ENCODE measurements at places on chromosomes 12 and 14.

- DNase-seq = no peak
Measured at GRCh38 chr14:89805501-89805900, 149.0 kb downstream of the EFCAB11 start.

- DNase-seq = no peak
Measured at GRCh38 chr14:78586681-78587080, 416.5 kb downstream of the NRXN3 start.

DNA sequence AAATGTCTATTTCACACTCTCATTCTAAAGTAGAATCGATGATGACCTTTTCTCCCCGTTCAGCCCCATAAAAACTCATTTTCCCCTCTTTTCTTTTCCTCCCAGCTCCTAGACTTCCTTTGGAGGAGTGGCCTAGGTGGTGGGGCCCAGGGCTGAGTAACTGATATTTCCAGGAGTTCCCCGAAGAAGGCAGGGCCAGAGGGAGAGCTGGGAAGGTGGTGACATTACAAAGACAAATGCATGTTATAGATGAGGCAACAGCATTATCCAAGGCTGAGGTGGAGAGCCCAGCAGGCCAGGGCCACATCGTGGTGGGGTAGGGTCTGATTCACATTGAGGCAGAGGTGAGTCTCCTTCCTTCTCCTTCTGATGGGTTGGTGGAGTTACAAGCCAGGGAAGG, 22.2 kb upstream of the HDAC7 start:
- no peak for DNase-seq

- DNase-seq = no peak
Measured at GRCh38 chr12:126898562-126898961, 1368.4 kb upstream of the TMEM132C start.

DNA sequence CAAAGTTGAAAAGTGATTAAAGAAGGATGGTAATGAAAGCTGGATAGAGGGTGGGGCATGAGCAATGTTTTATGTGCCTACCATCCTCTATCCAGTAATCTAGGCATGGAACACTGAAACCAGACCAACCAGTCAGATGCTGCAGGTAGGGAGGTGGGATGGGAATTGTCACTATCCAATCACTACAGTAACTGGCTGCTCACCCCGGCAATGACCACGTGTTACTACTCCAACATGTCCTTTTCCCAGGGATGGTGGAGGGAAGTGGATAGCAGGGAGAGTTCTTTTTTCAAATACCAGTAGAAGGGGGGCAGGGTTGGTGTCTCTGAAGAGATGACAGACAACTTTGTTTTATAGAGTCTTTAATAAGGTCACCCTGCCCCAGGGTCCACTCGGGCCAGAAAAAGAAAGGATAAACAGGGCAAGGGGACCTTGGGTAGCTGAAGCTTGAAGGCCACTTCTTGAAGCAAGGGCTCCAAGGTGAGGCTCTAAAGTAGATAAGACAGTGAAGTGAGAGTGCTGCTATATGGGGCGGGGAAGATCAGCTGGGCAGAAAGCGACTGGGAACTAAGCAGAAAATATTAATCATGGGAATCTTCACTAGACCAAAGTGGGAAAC, 14.7 kb upstream of the CDH24 start:
- DNase-seq = no peak

- DNase-seq = no peak
Measured at GRCh38 chr14:53355581-53356112, 202.5 kb upstream of the DDHD1 start.

DNA sequence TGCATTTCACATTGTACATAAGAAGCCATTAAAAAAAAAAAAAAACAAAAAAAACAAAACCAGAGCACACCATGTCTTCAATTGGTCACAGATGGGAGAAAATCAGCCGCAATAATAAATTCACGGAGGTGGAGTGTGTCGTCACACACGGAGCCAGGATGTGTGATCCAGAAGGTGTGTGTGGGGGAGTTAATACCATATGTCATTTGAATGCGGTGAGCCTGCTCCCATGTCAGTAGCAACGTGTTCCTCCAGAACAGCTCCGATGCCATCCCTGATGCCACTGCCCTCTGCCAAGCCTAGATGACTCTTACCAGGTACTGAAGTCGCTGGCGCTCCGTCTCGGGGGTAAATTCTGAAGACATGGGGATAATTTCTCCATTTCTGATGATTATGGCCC, 197.8 kb downstream of the PPM1H start:
- no peak for DNase-seq

- DNase-seq = no peak
Measured at GRCh38 chr12:31002999-31003398, 70.7 kb upstream of the DDX11 start.

GRCh38 chr14:53338192-53338591, 185.1 kb upstream of the DDHD1 start:
- DNase-seq = no peak

- no peak for DNase-seq
Measured at GRCh38 chr12:6526201-6526600, 8.1 kb upstream of the GAPDH start.

DNA sequence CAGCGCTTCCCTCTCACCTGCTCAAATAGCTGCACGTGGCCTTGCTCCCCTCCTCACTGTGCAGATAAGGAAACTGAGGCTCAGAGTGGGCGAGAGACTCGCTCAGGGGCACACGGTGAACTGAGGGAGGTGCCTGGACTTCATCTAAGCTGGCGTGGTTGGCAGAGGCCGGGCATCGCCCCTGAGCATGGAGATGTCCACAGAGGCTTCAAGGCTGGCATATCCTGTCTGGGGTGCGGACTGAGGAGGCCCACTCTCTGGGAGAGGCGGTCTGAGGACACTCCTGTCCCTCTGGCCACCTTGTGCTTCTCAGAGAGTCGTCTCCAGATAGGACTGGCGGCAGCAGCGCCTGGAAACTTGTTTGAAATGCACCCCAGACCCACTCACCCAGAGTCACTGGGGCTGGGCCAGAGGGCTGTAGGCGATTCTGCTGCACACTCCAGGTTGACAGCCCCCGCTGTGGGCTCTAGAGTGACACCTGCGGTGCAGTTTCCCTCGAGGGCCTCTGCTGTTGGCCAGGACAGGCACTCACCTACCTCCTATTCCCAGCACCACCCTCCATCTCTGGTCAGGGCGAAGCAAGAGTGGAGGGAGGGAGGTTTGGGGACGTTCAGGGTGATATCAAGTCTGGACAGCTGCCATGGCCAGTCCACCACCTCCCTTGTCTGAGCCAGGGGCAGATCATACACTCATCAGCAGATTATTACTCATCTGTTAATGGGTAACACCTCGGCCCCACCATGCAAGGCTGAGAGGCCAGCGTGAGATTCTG, 11.2 kb upstream of the LBHD2 start:
- DNase-seq = no peak

DNA sequence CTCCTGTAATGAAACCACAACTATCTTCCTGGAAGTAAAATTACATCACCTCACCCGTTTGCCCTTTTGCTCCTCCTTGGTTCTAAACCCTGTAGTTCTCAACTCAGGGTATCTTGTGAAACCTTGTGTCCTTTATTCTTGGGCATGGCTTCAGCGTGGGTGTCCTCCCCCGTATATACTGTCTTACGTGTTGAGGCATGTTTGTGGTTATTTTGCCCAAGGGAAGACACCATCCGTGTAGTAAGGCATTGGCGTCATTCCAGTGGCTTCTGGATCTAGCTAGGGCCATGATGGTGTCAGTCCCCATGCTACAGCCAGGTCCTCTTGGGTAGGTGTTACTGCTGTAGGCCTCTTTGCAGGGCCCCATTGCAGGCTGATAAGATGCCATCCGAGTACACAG, 115.4 kb downstream of the ZFP36L1 start:
- DNase-seq = no peak

DNA sequence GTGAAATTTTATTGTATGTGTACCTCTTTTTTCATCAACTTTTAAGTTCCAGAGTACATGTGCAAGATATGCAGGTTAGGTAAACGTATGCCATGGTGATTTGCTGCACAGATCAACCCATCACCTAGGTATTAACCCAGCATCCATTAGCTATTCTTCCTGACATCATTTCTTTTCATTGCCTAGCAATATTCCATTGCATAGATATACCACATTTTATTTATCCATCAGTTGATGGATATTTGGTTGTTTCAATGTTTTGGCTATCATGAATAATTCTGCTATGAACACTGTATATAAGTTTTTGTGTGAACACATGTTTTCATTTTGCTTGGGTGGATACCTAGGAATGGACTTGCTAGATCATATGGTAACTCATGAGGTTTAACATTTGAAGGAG, 439.9 kb upstream of the SOX5 start:
- no peak for DNase-seq

- no peak for DNase-seq
Measured at GRCh38 chr14:52898496-52898895, 52.4 kb downstream of the FERMT2 start.

DNA sequence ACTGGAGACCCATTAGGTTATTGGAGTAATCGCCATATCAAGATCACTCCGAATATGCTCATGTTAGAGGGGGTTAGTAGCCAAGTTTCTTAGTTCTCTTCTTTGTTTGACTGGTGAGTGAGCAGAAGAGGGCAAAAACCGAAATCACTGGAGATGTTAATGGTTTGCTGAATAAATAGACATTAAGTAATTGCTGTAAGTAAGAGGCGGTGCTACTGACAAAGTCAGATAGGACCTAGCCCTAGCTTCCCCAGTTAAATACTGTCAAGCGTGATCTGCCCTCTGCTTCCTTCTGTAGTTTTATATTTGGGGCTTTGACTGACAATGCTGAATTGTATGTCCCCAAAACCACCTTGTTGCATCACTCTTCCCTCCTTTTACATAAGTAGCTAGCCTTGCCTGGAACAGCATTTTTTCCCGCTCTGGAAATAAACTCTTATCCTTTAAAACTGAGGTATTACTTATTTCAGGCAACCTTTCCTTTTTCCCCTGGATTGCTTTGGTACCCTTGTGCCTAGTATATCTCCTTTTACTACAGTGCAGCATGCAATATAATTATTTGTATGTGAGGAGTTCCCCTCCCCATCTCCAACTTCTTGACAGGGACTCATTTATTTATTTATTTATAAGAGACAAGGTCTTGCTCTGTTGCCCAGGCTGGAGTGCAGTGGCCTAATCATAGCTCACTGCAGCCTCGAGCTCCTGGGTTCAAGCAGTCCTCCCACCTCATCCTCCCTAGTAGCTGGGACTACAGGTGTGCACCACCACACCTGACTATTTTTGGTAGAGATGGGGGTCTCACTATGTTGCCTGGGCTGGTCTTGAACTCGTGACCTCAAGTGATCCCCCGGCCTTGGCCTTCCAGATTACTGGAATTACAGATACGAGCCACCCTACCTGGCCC, 1.4 kb downstream of the SNRPF start:
- DNase-seq = no peak

DNA sequence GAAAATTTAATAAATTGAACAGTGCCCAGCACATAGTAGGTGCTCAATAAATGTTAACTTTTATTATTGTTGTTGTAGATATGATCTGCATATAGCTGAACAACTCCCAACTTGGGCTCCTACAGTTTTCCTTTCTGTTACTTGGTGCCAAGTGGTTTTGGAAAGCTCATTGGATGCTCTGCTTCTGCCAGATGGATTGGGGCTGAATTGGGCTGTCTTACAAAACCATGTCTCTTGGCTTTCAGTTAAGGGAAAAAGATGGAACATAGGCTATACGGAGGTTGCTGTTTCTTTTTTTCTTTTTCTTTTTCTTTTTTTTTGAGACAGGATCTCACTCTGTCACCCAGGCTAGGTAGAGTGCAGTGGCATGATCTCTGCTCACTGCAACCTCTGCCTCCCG, 140.7 kb upstream of the PWP1 start:
- peak; percentile 39 for DNase-seq

GRCh38 chr12:96879301-96879700, 27.8 kb upstream of the NEDD1 start:
- no peak for DNase-seq

DNA sequence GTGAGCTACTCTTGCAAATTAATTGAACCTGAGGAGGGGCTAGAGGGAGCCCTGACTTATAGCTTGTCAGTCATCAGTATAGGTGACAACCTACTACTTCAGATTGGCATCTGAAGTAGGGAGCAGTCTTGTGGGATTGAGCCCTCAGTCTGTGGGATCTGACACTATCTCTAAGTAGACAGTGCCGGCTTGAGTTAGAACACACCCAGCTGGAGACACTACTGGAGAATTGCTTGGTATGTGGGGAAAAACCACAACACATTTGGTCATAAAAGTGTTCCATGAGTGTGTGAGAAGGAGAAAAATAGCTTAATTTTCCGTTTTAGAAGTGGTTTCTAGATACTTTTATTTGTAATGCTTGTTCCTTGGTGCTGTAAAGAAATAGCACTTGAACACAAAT, 30.5 kb upstream of the DDHD1 start:
- DNase-seq = no peak

DNA sequence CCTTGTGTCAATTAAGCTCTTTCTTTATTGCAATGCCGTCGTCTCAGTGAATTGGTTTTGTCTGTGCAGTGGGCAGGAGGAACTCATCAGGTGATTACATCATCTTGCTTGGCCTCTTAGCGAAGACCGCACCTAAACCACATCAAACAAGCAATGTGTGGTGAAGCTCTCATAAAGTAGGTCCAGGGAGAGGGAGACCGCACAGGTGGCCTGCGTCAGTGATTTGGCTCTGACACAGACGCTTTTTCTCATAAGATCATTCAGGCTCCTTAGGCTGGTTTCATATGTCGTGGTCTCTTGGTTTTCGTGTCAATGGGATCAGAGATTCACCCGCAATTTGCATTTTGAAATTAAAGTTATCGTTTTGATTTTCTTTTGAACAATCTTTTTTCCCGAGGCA, 6.7 kb upstream of the TESC start:
- no peak for DNase-seq

- DNase-seq = no peak
Measured at GRCh38 chr14:93956514-93957332, 19.6 kb downstream of the ASB2 start.

DNA sequence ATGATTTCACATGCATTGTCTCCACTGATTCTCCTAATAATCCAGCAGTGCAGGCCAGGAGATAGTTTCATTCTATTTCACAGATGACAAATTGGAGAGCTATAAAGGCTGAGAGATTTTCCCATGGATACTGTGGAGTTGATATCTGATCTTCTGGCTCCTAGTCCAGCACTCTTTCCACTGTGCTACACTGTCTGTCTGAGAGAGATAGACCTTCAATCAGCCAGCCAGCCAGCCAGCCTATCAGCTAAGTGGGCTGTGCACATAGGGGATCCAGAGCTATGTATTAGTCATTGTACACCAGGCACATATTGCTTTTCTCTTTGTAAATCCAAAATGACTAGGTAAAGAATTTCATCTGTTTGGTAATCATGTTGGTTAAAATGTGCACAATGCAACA, 91.8 kb upstream of the ATP2B1 start:
- no peak for DNase-seq

- DNase-seq = peak; percentile 18
Measured at GRCh38 chr12:10395390-10395998, 5.7 kb upstream of the KLRK1 start.

DNA sequence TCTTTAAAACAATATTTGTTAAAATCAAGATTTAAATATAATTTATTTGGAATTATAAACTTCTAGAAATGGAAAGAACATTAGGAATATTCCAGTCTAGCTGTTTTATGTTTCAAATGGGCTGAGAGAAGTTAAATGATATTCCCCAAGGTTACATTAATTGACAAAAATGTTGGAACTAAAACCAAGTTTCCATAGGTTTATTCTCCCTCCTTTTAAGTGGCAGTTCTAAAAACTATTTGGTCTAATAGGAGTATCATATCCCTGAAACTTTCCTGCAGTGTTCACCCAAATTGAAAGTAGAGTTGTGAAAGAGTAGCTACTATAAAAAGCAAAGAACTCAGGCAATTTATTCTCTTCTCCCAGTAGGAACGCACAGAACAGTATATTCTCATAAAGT, 1185.5 kb downstream of the LRFN5 start:
- no peak for DNase-seq
